ENCODE measurements at places on chromosomes 2 and 18.
A peak's percentile ranks its signal among the peaks of the same experiment; 100 is the strongest.

- no peak for DNase-seq
These were observed 136.8 kb downstream of the NEDD4L start for GRCh38 chr18:58180738-58181353.

DNA sequence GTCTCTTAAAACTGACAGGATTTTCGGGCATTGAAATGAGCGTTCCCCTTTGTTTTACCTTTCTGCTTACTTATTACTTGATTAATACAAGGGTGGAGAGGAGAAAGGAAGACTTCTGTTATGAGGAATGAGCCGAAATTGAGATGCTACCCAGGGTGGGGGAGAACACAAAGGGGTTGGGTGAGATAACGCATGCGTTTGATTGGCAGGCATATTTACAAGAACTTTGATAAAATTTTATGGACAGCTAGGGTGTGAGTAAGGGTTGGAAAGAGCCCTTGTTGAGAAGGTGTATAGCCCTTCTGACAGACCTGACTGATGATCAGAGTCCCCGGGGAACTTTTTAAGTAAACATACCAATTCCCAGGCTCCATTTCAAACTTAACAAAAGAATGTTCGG is 1.8 kb downstream of the RNF138 start:
- DNase-seq, result no peak

- no peak for DNase-seq
These were observed 874.1 kb upstream of the LRATD1 start for GRCh38 chr2:13758412-13758811.

DNA sequence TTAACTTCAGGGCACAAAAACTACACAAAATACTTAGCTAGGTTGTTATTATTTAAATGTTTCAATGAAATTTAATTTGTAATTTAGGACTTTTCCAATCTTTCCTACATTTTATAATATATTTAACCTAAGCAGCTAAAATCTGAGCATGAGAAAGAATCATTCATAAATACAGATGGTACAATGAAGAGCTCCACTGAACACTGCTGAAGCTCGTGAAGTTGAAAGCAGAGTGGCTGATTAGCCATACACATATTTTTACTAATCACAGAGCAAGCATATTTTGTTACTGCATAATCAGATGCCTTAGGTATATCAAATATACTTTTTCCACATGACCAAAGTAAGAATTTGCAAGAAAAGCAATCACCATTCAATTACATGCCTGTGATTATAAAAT is 184.9 kb upstream of the ETAA1 start:
- no peak for DNase-seq

DNA sequence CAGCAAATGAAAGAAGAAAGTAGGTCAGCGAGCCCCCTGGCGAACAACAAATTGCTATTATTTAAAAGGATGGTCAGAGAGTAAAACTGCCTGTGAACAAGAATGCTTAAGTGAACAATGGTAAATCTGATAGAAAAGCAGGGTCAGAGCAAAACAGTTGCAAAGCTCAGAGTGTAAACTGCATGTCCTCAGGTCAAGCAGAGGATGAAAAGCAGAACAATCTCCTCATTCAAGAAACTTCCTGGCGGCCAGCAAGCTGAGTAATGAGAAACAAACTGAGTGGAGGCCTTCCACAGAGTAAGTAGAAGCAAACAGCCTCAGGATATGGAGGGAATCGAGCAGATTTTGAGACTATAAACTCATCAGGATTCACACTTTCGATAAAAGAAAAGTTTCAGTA is 117.9 kb downstream of the PPP1R1C start:
- no peak for DNase-seq

GRCh38 chr2:241379481-241380480 is 23.7 kb downstream of the FARP2 start:
- DNase-seq, result peak; percentile 68

GRCh38 chr2:21393173-21393572 is 269.4 kb downstream of the TDRD15 start:
- DNase-seq, result no peak

- DNase-seq, result no peak
These were observed 165.5 kb downstream of the GCA start for GRCh38 chr2:162509288-162509968.

GRCh38 chr2:55033076-55033742 is 17.0 kb downstream of the RTN4 start:
- no peak for DNase-seq

DNA sequence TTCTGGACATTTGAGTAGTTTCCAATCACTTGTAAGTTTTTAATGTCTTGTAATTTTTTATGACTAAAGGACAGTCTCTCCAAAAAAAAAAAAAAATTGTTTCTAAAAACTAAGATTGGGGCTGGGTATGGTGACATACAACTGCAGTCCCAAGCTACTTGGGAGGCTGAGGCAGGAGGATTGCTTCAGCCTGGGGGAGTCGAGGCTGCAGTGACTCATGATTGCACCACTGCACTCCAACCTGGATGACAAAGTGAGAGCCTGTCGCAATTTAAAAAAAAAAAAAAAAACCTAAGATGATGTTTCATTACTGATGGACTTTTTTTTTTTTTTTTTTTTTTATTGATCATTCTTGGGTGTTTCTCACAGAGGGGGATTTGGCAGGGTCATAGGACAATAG is 34.4 kb upstream of the PKDCC start:
- DNase-seq, result no peak

- DNase-seq, result no peak
These were observed 18.4 kb upstream of the NFATC1 start for GRCh38 chr18:79377187-79377891.

DNA sequence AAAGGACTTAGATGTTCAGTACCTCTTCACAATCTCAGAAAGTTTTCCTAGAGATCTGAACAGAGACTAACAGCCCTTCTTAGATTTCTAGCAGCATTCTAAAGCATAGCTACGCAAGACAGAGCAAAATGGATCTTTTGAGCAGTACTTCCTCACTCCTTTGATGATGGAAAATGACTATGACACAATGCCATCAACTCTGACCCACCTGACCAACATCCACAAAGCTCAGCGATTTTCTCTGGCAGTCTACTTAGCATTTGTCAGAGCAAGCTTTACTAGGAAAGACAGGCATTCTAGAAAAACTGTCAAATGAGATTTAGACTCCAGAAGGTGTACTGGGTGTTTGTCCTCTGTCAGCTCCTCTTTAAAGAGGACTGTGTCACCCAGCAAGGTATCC is 180.9 kb upstream of the ACVR2A start:
- no peak for DNase-seq

GRCh38 chr2:128145651-128146050 is 54.7 kb downstream of the UGGT1 start:
- no peak for DNase-seq

- DNase-seq, result peak; percentile 81
These were observed 318.7 kb downstream of the PDE11A start for GRCh38 chr2:177753682-177754491.

- no peak for DNase-seq
These were observed 18.1 kb downstream of the CCNT2 start for GRCh38 chr2:134936691-134937090.

- DNase-seq, result no peak
These were observed 12.9 kb downstream of the HTR2B start for GRCh38 chr2:231111987-231112386.

- DNase-seq, result no peak
These were observed 234.2 kb upstream of the SMAD2 start for GRCh38 chr18:48164701-48165100.

- DNase-seq, result no peak
These were observed 249.4 kb upstream of the SLC14A2 start for GRCh38 chr18:45365835-45366234.

GRCh38 chr2:118032169-118033013 is 18.5 kb upstream of the CCDC93 start:
- peak; percentile 15 for DNase-seq

DNA sequence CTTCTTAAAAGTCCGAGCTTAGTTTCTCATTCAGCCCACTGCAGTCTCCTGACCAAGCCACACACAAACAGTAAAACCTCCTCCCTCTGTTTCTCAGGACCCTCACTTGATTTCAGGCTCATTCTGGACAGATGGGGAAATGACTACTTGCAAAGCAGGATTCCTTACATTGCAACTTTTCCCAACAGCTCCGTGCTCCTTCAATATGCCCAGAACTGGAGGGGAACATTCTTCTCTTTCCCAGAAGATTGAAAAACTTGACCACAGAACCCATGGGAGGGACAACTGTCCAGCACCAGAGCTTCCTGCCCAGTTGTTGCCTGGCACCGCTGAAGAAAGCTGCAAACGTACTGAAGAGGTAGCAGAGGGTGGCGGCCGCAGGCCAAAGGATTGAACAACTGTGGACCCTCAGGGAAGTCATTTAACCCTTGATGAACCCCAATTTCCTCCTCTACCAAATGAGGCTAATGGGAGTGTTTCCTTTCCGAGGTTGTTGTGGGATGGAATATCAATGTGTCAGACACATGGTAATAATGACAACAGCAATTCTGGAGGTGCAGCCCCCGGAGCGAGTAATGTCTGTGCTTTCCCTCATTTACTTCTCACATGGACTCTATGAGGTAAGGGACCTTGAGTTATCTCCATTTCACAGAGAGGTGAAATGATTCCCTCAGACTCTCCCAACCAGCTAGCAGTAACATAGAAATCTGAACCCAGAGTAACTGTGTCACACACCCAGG is 25.0 kb downstream of the BCL11A start:
- DNase-seq, result no peak

DNA sequence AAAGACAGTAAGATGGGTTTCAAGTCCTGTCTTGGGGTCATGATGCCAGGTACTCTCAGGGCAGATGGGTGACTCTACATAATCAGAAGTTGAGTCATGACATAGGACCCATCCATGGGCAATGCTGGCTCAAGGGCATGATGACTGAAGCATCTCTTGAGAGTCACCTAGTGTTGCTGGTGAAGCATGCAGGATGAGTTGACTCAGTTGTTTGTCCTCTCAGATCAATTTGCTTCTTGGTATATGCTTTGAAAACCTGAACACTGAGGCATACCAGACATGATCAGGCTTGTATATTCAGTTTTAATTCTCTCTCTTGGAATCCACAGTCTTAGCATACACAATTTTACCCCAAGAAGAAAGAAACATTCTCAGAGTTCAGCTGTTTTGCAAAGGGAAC is 658.9 kb upstream of the NXPH2 start:
- DNase-seq, result no peak

- DNase-seq, result no peak
These were observed 4.6 kb downstream of the CD8A start for GRCh38 chr2:86786001-86786536.

GRCh38 chr18:76376668-76377358 is 118.2 kb downstream of the ZNF516 start:
- no peak for DNase-seq

DNA sequence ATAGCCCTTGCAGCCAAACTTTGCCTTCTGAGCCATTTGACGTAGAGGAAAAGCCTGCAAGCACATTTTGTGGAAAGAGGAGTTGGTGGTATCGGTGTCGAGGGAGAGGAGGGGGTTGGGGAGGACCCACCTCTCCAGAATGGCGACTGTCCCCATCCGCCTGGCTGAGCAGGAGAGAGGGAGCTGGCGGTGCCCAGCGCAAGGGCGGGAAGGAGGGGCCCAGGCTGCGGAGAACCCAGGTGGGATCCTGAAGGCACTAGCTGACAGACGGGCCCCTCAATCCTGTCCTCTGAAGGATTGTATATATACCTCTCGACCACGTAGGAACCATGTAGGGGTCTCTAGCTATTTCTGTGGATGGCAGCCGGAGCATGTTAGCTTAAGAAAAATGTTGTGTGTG is 200.3 kb downstream of the LOXHD1 start:
- no peak for DNase-seq

DNA sequence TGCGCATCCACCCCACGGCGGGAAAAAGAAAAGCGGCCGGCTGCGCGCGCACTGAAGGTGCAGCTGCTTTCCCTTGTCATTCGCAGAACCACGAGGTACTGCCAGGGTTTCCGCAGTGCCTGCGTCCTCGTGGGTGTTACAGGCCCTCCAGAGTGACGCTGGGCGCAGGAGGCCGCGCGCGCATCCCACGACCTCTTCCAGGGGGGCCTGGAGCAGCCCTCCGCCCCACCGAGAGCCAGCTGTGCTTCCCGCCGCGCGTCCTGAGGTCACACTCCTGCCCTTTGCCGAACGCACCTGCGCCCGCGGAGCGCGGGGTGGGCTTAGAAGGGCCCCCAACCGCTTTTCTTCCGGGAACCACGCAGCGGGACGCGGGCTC is 378 bp upstream of the IAH1 start:
- peak; percentile 20 for DNase-seq

GRCh38 chr2:37543999-37544557 is 127.4 kb downstream of the CDC42EP3 start:
- no peak for DNase-seq

DNA sequence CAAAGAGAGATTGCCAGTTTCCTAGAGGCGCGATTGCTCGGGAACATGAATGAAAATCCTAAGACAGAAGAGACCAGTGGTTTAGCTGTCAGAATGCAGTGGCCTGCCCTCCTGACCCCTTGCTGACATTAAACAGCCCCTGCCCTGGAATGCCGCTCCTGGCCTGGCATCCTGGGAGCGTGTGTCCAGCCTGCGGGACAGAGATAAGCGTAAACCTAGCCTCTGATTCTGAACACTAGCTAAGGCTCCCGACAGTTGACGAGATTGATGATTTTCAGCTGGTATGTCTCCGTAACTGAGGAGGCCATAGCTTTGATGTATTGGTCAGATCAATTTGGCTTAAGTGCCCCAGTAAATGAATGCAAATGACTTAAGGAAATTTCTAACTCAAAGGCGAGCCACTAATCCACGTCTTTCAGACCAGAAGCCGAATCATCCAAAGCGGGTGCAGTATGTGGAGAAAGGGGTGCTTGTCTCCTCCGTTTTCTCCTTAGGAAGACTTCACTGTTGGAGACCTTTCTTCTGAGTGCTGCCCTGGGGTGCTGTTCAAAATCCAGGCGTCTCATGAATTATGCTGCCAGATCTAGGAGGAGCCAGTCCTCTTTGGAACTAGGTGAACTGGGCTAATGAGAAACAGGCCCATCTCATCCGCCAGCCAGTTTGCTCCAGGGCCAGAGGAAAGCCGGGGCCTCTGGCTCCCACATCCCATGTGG is 142.5 kb upstream of the L3MBTL4 start:
- DNase-seq, result no peak

DNA sequence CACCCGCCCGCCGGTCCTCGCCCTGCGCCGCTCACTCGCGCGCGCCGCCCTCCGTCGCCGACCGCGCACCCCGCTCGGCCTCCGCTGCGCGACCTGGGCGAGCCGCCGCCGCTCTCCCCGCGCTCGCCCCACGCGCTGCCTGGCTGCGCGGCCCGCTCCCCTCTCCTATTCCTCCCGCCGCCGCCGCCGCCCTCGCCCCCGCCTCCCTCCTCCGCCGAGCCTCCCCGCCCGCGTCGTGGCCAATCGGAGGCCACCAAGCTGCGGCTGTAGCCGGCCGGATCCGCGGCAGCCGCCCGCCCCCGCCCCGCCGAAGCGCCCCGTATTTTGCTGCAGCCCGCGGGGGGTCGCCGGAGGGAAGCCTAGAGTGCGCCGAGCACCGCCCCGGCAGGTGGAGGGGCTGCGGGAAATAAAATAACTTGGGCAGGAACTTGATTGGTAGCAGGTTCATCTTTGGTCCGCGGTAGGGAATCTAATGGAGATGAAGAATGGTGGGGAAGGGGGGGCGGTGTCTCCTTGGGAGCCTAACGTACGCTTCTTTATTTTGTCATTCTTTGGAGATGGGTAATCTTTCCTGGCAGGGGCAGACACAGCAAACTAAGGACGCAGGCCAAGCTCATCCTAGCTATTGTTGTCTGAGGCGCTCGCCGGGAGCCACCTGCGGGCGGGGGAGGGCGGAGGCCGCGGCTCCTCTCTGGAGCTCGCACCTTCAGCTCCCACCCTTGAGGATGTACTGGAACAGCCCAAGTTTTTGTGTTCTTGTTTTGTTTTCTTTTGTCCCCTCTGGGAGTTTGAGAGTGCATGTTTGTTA is 1.1 kb upstream of the CDH2 start:
- DNase-seq, result peak; percentile 27

GRCh38 chr2:45340318-45340717 is 270.7 kb downstream of the SRBD1 start:
- DNase-seq, result peak; percentile 67
